ENCODE measurements at places on chromosomes 5 and 9.

GRCh38 chr5:162268694-162269481 lies 201.3 kb downstream of the GABRG2 start:
- DNase-seq = no peak

DNA sequence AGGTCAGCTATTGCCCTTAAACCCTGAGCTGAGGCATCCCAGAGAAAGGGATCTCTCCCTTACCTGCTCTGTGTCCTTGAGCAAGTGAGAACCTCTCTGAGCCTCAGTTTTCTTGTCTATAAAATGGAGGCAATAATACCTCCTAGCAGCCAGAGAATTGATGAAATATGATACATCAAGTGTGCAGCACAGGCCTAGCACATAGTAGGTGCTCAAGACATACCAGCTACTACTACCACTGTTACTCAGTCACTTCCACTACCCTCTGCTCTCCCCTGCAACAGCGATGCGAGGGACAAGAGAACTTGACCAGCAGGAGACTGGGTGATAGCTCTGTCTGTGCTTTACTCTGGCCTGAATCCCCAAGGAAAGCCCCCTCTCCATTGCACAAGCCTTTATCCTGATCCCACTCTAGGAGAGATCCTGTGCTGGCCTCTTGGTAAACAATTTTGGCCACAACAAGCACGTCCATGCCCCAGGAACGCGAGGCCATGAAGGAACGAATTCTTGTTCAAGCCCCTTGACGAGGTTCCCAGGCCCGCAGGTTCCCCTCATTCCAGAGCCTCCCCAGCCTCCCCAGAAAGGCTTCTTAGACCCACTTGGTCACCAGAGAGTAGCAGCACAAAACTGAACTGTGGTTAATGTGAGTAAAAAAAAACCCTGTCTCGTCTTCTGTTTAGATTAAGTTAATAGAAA lies 39.4 kb downstream of the LRSAM1 start:
- DNase-seq = no peak

DNA sequence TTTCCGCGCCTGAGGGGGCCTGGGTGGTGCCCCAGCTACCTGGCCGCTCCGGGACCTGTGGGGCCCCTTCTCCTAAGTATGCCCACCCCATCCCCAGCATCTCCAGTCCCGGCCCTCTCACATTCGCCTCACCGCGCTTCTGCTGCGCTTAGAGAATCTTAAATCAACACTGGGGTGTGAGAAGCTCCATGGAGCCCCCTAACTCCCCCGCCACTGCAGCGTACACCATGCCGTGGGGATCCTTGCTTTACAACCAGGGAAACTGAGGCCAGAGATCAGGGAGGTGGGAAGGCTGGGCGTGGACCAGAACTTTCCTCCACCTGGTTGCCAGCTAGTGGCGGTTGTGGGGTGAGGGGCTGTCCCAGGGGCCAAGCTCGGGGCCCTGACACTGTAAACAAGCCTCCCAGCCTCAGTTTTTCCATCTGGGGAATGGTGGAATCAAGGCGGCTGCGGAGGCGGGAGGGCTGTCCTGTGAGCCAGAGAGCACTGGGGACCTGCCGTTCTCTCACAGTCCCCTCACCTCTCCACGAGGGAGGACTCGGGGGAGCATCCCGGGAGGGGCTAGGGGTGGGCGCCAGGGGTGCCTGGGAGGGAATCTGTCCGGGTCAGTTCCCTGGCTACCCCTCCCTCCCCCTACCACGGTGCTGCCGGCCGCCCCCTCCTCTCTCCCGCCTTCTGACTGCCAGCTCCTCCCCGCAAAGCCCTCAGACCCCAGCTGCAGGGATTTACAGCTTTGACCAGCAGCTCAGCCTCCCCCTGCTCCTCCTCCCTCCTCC lies 161.2 kb downstream of the C9orf50 start:
- DNase-seq = no peak

DNA sequence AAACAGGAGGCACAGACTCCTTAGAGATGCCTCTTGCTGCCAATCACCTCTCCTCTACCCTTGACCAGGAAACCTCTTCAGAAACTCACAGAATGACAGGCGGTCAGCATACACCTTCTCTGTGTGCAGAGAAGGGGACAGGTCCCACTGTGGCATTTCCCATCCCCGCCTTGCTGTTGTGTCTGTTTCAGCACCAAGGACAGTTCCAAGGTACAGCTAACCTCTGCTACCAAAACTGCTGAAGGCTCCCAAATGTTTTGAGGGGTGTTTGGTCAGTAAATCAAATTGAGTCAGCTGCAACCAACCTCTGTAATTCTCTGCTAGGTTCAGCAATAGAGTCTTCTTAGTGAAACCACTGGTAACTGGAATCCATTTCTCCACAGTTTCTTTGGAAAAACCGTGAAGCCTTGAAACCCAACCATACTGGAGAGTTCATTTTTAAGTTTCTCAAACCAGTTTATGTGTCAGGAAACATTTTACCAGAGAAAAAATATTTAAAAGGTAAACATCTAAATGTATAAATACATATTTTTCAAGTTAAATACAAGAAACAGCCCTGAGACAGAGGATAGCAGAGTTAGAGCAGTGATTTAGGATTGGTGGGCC lies 122.0 kb downstream of the DRD1 start:
- DNase-seq = no peak

DNA sequence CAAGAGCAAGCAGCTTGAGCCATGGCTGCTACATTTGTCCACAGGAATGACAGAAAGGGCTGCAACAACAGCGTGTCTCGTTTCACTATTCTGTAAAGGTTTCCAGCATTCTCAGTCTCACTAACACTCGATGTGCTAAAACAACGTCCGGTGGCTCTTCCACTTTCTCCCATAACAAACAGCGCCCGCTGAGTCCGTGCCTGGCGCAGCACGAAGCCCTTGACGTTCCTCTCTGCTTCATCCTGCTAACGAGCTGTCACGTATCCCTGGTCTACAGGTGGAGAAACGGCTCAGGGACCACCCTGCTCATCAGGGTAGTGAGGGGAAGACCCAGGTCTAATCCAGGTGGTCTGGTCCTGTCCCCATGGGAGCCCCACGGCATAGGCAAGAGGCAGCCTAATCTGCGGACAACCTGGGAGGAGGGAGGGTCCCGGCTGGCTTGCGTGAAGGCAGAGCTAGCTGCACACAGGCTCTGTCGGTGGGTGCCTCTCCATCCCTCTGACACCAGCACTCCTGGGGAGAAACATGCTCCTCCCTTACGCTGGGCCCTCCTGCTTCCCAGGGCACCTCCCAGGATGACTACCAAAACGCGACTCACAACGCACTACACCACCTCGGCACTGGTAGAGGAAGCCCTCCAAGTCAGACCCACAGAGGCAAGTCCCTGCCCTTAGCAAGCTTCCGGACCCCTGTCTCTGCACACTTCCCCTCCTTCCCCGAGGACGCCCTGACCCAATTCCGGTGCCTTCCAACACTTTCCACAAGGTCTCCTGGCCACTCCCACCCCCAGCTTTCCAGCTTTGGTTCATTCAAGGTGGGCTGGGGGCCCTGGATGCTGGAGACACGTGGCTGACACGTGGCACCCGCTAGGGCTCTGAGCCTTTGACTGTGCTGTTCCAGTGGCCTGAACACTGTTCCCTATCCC lies 43.3 kb downstream of the VAV2 start:
- no peak for DNase-seq

Measured in AG09319 (cell line).